ENCODE measurements at places on chromosomes 7 and 10.

- no peak for DNase-seq
Observed at GRCh38 chr7:66082886-66083415, 7.3 kb downstream of the ASL start.

DNA sequence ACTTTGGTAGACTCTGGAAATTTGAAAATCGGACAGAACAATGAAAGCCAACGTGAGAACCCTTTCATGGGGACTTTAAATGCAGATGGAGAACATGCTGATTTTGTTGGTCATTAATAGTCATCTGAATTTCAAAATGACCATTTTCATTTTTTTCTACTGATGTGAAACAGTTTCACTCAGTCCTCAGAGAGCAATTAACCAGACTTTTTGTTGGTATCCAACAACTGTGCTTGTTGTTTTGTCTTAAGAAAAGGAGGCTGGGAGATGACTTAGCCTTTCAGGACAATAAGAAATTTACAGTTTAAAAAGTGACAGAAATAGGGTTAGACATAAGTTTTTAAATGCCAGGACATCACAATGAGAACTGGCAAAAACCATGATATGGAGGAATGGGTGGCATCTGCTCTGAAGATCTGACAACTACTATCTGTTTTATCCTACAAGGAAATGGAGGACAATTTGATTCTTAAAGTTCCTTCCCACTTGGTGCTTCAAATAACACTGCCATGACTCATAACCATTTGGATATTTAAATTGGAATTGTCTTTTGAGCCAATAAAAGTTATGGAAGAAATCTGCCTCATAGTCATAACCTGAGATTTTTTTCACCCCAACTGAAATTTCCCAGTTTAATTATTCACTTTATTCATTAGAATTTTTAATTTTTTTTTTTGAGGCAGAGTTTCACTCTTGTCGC, 87.2 kb upstream of the HPS1 start:
- no peak for DNase-seq

DNA sequence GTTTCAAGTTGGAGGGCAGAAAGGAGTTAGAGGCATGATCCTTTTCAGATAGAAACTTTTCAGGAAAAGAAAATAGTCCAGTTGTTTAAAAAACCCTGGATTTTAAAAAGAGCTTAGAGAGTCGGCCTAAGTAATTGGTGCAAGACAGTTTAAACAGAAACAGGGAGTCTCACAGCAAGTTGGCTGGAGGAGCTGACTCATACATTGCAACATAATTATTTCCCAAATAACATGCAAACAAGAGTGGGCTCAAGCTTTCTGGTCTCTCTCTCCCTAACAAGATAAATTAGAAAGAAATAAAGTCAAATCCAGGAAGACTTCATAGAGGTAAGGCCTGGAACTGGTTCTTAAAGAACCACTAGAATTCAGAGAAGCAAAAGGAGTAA, 100.3 kb upstream of the AGBL3 start:
- DNase-seq = no peak

GRCh38 chr10:2993636-2994035, 73.7 kb upstream of the PFKP start:
- DNase-seq = no peak

GRCh38 chr10:49161411-49161997, 26.7 kb downstream of the TMEM273 start:
- DNase-seq = no peak
